ENCODE measurements at places on chromosomes 12 and 14.

DNA sequence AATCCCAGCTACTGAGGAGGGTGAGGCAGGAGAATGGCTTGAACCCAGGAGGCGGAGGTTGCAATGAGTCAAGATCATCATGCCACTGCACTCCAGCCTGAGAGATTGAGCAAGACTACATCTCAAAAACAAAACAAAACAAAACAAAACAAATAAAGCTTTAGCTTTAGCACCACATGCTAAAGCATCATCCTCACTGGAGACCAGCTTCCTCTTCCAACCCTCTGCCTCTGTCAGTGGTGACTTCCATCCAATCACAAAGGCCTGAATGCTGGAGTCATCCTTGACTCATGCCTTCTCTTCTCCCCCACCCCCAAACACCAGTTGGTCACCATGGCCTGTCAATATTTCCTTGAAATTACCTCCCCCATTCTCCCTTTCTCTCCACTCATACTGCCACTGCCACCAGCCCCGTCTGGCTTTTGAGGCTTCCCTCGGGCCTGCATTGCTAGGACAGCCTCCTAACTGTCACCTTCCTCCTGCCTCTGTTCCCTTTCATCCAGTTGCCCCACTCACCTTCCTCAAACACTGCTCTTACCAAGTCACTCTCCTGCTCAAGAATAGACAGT is 1.4 kb downstream of the ZNF385A start:
- no peak for DNase-seq

DNA sequence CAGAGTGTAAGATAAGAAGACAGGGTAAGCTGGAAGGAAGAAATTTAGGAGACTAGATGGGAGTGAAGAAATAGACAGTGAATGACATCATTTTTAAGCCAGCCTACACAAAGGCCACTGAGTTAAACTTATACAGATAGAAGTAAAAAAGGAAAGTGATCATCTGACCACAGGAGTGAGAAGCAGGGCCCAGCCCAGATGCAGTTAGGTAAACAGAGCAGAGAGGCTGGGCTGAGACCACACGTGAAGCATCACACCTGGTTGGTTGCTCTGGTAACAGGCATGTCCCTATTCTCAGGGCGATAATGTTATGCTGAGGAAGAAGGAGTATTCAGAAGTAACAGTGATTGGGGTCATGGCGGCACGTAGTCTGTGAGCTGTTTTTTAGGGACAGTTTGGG is 1079.4 kb downstream of the AACS start:
- no peak for DNase-seq

- no peak for DNase-seq
Observed at GRCh38 chr14:69235708-69236107, 24.2 kb upstream of the GALNT16 start.

GRCh38 chr12:108047071-108047550 is 82.0 kb upstream of the WSCD2 start:
- DNase-seq = no peak

DNA sequence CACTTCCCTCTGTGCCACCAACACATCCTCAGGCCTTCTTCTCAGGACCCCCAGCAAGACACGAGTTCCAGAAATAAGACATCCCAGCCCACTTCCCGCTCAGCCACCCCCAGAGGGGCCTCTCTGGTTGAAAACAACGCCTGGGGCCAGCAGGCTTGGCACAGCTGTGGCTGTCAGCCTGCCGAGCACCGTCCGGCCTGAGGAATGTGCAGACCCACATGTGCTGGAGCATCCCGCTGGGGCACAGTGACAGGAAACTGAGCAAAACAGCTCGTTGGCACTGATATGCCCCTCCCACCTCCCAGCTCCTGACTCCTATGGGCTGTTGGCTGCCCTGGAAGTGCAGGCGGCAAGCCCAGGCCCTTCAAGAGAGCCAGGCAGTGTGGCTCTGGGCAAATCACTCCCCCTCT is 1.4 kb downstream of the SYNE3 start:
- DNase-seq = no peak

DNA sequence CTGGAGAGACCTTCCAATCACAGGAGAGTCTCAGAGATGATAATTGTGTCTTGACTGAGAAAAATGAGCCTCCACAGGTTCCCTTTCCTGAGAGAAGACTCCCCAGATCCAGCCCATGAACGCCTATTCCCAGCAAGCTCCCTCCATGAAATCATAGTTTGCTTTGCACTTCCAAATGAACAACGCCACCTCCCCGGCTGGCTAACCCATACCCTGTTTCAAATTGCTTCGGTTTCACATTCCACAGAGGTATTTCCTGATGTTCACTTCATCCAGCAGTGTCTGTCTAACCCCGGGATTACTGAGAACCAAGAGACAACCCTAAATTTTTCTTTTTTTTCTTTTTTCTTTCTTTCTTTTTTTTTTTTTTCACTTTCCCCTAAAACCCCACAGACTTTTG is 124.1 kb upstream of the RFLNA start:
- DNase-seq = no peak

- DNase-seq = peak; percentile 14
Observed at GRCh38 chr12:122399592-122400373, 22.7 kb downstream of the CLIP1 start.

DNA sequence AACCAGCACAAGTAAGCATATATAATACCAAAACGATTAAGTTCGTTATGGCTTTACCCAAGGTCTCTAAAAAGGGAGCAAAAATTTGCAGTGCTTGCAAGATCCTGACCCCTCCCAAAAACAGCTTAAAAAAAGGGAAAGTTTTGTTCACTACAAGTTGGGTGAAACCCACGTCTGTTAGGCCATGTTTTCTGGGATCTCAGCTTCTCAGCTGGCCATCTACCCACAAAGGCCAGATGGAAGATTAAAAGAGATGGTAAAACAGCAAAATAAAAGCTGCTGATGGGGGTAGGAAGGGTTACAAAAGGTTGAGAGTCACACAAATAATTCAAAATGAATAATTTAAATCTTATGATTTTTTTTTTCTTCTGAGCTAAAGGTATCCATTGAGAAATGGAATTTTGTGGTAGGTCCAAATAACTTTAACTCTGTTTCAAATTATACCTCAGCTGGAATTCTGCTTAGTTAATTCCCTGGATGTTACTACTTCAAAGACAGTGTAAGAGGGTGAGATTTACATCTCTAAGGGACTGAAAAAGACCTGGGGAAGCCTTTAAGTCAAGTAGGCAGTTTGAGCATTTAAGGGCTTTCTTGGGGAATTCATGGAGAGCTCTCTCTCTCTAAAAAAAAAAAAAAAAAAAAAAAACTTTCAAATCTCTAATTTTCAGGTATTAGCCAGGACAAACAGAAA is 185.6 kb upstream of the NAV3 start:
- DNase-seq = no peak

- no peak for DNase-seq
Observed at GRCh38 chr12:11150832-11151231, 16.4 kb upstream of the TAS2R30 start.

GRCh38 chr14:61146899-61147298 is 134.2 kb downstream of the TMEM30B start:
- DNase-seq = no peak

DNA sequence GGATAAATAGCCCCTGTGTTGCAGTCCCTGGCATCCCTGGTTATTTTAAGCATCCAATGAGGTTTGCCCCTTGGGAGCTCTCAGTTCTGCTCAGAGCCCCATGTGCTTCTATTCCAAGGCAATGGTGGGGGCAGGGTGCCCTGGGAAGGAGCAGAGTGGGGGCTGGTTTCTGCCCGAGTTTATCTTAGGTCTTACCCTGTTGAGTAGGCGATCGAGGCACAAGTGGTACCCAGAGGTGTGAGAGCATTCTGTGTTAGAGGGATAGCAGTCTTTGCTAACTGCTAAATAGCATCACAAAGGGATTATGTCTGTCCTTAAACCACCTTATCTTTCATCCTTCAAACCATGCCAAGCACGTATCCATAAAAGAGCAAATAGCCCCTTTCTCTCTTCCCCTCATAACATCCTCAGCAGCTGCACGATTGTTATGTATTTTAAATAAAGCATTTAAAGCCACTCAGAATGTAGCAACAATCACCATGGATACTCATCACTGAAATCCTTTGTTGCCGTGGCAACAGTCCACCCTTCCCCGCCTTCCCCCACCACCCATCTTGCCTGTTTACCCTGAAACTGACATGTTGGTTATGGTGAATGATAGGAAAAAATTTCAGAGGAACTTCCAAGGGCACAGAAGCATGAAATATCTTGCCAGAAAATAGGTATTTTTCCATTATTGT is 139.3 kb downstream of the PTPN11 start:
- DNase-seq = no peak

GRCh38 chr12:14605401-14605989 is 37.8 kb upstream of the PLBD1 start:
- no peak for DNase-seq

DNA sequence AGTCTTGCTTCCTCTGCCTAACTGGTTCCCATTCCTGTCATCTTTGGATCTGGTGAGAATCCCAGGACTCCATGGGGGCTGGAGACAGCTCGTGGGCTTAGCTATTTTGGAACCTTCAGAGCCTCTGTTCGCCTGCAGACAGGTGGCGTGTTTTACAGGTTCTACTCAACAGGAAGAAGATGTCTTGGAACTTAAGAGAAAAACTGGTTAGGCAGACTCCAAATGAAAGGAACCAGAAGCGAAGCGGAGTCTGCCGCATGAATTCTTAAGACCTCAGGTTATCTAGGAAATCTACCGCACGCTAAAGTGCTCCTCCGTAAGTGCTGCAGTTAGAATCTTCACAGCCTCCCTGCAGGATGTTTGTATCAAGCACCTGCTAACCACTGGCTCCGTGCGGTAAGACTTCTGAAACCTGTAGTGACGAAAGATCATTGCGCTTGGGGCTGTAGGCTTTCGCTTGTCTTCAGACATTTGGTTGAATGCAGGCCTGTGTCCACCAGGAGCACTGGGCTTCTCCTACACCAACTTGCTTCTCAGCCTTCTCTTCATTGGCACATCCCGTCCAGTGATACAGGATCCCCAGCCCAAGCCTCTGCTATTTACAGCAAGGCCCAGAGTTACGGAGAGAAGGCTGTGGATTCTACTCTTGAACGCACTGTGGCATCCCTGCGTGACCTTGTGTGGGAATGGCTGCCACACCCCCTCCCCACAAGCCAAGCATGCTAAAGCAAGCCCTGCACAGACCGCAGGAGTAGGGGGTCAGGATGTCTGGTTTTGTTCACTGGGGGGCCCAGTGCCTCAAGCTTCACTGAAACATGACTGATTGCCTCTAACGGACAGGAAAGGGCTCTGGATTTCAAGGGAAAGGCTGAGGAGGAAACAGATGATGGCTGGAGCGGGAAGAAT is 35.0 kb downstream of the ACADS start:
- DNase-seq = no peak

GRCh38 chr14:24080888-24081738 is 9.8 kb downstream of the CPNE6 start:
- peak; percentile 29 for DNase-seq

DNA sequence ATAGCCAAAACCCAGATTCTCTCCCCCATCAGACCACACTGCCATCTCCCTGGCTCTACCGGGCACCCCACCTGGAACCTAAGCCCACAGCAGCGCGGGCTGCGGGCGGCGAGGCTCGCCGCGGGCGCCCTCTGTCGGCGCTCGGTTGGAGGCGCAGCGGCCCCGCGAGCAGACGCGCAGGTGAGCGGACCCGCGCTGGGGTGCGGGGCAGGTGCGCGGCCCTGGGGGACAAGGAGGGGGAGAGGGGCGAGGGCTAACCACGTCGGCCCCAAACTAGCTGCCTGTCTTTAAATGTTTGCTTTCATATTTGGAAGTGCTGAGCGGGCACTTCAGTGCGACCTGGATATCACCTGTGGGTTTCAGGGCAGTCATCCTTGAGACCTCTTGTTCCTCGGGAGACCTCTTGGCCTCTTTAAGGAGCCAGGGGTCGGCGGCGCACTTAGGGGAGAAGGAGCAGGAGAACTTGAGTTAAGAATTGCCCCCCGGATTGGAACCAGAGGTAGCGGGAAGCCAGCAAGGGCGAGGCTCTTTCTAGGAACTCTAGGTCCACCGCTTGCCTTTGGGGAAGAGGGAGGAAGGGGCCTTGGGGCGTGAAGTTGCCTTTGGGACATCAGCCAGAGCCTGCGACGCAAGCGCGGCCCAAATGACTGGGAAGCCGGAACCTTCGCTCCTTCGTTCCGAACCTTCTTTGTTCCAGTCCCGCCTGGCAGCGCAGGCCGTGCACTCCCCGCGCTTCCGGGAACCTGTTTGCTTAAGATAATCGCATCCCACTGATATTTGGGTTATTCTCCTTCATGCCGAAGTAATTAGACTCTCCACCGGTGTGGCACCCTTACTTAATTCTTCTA is 78.7 kb downstream of the NEDD1 start:
- DNase-seq = peak; percentile 47

- DNase-seq = no peak
Observed at GRCh38 chr14:94144765-94145164, 15.4 kb upstream of the IFI27L2 start.

GRCh38 chr12:120230326-120230973 is 29.5 kb upstream of the RPLP0 start:
- no peak for DNase-seq

Measured in progenitor cell of endocrine pancreas (in vitro differentiated cells).